ENCODE measurements at places on chromosomes 2 and 18.

DNA sequence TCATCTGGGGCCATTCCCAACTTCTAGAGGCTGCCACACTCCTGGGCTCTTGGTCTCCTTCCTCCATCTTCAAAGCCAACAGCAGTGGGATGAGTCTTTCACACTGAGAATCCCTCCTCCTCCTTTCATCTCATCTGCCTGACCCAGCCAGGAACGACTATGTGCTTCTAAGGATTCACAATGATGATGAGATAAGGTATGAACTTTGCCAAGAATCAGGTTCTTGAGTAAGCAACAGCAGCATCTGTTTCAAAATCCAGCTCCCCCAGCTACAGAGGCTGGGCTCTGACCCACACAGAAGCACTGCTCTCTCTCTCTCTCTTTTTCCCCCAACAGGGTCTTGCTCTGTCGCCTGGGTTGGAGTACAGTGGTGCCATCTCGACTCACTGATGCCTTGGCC, 46.4 kb downstream of the TIMM21 start:
- no peak for DNase-seq

GRCh38 chr18:68454511-68455228, 260.2 kb downstream of the TMX3 start:
- no peak for DNase-seq

GRCh38 chr18:61169386-61169785, 163.8 kb upstream of the CDH20 start:
- DNase-seq: no peak

GRCh38 chr18:57728941-57729511, 74.1 kb downstream of the ATP8B1 start:
- DNase-seq: no peak

- no peak for DNase-seq
Measured at GRCh38 chr2:135337071-135337470, 193.9 kb downstream of the ZRANB3 start.

DNA sequence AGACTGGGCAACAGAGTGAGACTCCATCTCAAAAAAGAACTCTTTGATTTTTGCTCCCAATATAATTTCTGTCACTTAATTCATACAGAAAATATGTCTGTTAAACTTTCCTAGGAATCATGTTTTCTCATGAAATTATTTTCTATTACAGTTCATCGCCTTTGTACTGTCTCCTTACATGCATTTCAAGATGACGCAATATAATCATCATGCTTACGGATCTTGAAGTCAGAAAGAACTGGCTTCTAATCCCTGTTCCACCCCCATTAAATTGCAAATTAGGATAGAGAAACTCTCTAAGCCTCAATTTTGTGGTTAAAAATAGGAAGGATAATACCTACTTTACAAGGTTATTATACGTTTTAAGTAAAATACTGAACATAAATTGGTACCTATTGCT, 467.6 kb upstream of the SMIM21 start:
- DNase-seq: no peak

DNA sequence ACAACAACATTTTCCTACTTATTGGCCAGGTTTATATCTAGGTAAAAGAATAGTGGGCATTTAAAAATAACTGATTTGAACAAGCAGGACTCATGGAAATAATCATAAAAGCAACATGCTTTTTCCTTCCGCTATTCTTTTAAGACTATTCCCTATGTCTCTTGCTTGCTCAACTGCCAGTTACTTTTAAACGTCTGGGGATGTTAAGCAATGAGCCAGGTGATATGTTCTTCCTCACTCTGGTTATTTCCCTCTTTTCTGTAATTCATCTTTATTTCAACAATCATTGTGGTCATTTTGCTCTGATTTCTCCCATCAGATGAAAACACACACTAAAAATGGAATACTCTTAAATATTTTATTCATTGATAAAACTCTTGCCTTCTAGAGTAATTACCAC, 33.4 kb upstream of the SLC8A1 start:
- no peak for DNase-seq

- no peak for DNase-seq
Measured at GRCh38 chr18:72530622-72531021, 13.5 kb downstream of the CBLN2 start.

GRCh38 chr18:57846258-57846657, 43.1 kb upstream of the ATP8B1 start:
- no peak for DNase-seq

DNA sequence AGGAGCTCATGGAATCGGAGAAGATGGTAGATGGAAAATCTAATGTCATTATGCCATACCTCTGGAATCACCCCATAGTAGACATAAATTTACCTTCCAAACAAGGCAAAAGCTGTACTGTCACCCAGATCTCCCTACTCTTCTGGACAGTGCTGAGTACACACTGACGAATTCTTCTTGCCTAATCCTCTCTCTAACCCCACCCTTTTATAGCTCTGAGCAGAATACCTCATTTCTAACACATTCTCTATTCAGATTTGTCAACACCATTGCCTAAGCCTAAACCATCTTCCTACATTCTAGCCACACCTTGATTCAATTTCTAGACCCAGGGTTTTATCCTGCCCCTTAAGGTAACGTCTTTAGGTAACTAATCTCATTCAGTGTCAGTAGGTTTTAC, 321.0 kb upstream of the NRP2 start:
- no peak for DNase-seq

Data from activated naive CD4-positive, alpha-beta T cell treated with anti-CD3 and anti-CD28 coated beads, Interleukin-2, amount 50 U/mL, for 16 hours (primary cell).